ENCODE measurements at places on chromosomes 11 and 22.

GRCh38 chr11:107041088-107041444 lies 22.8 kb upstream of the GUCY1A2 start:
- no peak for DNase-seq

GRCh38 chr11:106021181-106021966 lies 666 bp downstream of the MSANTD4 start:
- DNase-seq: no peak

DNA sequence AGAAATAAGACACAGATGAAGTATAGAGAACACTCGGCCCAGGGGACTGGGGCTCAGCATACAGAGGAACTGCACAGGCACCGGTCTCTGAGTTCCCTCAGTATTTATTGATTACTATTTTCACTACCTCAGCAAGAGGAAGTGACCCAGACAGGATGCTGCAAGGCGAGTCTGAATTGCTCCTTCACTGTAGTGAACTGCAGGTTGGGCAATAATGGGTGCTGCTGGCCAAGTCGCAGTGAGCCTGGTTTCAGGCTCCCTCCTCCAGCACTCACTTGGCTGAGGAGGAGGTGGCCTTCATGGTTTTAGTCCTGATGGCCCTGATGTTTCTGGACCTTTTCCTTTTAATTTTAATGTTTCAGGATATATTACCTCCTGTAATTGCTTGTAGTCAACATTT lies 10.4 kb downstream of the OR52K2 start:
- no peak for DNase-seq

- no peak for DNase-seq
Observed at GRCh38 chr11:60158636-60159035, 24.2 kb downstream of the MS4A6A start.

- DNase-seq: no peak
Observed at GRCh38 chr22:36442506-36443197, 38.8 kb downstream of the TXN2 start.

DNA sequence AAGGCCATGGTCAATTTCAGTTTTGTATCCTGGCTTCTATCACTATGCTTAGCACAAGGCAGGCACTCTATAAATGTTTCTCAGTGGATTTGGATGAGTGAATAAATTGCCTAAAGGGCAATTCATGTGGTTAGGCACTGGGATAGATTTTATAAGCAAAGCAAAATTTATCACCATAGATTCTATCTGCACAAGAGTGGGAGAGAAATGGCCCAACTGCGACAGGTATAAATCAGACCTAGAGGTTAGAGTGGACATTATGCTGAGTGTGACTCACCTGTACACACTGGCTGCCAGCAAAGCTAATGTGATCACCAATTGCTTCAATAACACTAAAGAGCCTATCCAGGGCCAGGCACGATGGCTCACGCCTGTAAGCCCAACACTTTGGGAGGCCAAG lies 514.0 kb downstream of the BUD13 start:
- DNase-seq: no peak

DNA sequence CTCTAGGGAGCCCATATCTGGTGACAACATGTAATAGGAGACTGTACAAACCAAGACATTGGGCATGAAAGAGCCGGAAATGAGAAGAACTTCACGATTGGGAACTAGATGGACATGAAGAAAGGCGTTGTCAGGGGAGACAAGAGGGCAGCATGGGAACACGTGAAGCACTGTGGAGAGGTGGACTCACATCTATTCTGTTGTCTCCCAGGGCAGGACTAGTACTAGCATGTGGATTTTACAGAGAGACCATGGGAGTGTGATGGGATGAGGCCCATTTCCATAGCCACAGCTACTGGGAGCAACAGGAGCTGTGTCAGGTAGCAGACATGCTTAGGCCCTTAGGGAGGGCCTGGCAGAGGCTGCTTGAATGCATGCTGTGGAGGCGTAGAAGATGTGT lies 333.9 kb downstream of the OPCML start:
- no peak for DNase-seq
